ENCODE measurements at places on chromosomes 7 and 10.

- peaks cover 28% of the 10 kb centered on the region for H3K27me3 ChIP-seq
- H3K27ac ChIP-seq: no peak overlapping the region
- no peaks in the 10 kb centered on the region for H3K36me3 ChIP-seq
Observed at GRCh38 chr10:44510379-44511115, 125.7 kb upstream of the CXCL12 start.

GRCh38 chr10:23413629-23414089 is 25.2 kb upstream of the OTUD1 start:
- no peaks in the 10 kb centered on the region for H3K27me3 ChIP-seq
- H3K27ac ChIP-seq: no peak overlapping the region
- DNase-seq: no peak
- H3K4me1 ChIP-seq: no peaks in the 10 kb centered on the region

DNA sequence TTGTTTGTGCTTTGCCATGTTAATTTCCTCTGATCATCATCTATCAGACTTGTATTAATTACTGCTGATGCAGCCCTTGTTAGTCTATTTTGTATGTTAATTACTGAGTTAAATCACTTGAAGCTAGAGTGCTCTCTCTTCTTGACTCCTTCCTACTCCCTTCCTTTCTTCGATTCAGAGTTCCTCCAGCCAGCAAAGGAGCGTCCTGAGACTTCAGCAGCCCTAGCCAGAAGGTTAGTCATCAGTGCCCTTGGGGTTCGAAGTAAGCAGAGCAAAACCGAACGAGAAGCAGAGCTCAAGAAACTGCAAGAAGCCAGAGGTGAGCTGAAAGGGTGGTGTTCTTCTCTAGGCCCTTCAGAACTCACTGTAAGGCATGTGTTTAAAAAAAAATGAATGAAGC is 32.1 kb downstream of the LOXL4 start:
- H3K27me3 ChIP-seq: no peaks in the 10 kb centered on the region
- no peak overlapping the region for H3K4me3 ChIP-seq
- no peaks in the 10 kb centered on the region for H3K4me1 ChIP-seq
- H3K27ac ChIP-seq: no peak overlapping the region
- H3K36me3 ChIP-seq: peaks cover 82% of the 10 kb centered on the region
- no peak for DNase-seq

DNA sequence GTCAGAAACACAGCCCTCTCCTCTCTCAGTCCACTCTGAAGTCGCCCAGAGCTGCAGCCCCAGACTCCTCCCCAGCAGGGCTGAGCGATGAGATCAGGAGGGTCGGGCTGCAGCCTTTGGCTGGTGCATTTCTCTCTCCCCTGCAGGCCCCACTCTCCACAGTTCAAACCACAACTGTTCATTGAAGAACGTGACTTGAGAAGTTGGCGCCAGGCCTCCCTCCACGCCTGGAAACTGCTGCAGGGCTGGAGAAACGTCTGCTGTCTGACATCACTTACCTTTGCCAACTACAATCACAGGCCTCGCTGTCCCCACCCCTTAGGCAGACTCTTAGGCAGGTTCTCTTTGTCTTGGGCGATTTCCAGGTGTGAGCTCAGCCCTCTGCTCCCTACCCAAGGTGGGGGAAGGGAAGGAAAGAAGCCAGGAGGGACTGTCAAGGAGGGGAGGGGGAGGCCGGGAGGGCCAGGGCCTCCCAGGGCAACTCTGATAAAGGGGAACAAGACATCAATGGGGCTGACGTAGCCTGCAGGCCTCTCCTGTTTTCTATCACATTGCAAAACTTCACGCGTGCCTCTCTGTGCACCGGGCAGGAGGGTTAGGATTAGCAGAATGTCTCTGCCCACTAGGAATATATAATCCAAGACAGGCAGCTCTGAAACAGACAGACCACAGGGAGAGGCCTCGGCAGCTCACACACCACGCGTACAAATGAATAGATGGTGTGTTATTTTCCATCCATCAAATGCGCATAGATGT is 32.7 kb downstream of the CALML5 start:
- peaks cover 3% of the 10 kb centered on the region for H3K27me3 ChIP-seq
- no peak for DNase-seq
- peaks cover 6% of the 10 kb centered on the region for H3K4me1 ChIP-seq
- H3K27ac ChIP-seq: no peak overlapping the region
- no peaks in the 10 kb centered on the region for H3K36me3 ChIP-seq

DNA sequence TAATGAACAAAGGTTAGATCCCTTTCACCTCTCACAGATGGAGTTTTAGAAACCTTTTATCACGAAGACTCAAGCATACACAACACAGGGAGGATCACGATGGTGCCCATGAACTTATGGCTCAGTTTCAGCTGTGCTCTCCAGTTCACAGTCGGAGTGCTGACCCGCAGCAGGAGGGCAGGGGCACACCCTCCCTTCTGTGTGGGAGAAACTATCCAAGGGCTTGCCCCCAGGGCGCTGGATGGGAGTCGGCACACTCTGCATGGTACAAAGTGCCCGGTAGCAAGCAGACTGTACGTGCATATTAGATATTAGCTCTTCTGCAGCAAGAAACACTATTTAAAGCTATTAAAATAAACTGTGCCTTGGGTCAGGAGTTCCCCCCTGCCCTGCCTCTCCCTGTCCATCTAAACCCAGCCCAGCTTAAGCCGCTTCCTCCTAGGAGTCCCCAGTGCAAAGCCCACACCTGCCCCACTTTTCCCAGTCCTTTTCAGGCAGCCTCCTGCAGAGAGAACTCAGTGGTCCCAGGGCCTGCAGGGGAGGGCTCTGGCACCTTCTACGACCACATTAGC is 76.5 kb downstream of the CHST15 start:
- DNase-seq: no peak
- H3K27ac ChIP-seq: no peak overlapping the region
- peaks cover 8% of the 10 kb centered on the region for H3K36me3 ChIP-seq
- no peak overlapping the region for H3K4me3 ChIP-seq

- no peak overlapping the region for H3K27ac ChIP-seq
- DNase-seq: no peak
- H3K4me3 ChIP-seq: no peak overlapping the region
Observed at GRCh38 chr10:122659651-122660050, 40.0 kb downstream of the C10orf120 start.

- no peak for DNase-seq
- H3K27ac ChIP-seq: no peak overlapping the region
- H3K27me3 ChIP-seq: peaks cover 11% of the 10 kb centered on the region
- H3K4me3 ChIP-seq: no peak overlapping the region
Observed at GRCh38 chr10:60570272-60570865, 180.7 kb upstream of the ANK3 start.

GRCh38 chr7:50300336-50300735 is 4.2 kb upstream of the IKZF1 start:
- peaks cover 5% of the 10 kb centered on the region for H3K36me3 ChIP-seq
- peaks cover 65% of the 10 kb centered on the region for H3K4me1 ChIP-seq
- H3K27ac ChIP-seq: peak overlapping the region; percentile 88
- no peaks in the 10 kb centered on the region for H3K27me3 ChIP-seq

GRCh38 chr10:28796606-28797512 is 119.5 kb downstream of the BAMBI start:
- no peak overlapping the region for H3K27ac ChIP-seq
- peaks cover 2% of the 10 kb centered on the region for H3K4me1 ChIP-seq
- H3K27me3 ChIP-seq: peaks cover 5% of the 10 kb centered on the region
- H3K36me3 ChIP-seq: no peaks in the 10 kb centered on the region
- DNase-seq: no peak
- H3K4me3 ChIP-seq: no peak overlapping the region

DNA sequence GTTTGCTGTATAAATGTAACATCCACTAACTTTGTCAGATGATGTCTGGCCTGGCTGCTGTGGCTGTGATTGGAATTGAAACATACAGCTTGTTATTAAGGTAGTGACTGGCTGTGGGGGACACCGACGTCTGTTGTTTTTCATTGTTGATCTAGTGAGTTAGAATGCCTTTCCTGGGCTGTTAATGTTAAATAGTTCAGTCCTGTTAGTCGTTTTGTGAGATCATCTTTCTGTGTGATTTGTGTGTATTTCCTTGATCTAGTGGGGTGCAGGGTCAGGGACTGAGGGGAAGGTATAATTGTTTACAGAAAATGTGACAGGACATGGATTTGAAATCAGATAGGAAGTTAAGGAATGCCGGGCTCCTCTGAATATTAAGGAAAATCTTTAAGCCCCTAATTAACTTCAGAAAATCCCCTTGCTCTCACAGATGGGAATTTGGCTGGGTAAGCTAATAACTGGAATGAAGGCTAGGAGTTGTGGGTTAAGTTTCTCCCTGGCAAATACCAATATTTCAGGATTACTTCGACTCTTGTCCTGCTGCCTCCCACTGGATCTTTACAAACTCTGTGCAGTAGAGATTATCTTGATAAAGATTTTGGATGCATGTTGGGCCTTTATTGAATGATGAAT is 163.1 kb downstream of the AUTS2 start:
- H3K4me1 ChIP-seq: no peaks in the 10 kb centered on the region
- no peak overlapping the region for H3K4me3 ChIP-seq
- no peak overlapping the region for H3K27ac ChIP-seq
- H3K27me3 ChIP-seq: peaks cover 2% of the 10 kb centered on the region

GRCh38 chr10:101851411-101852116 is 8.0 kb upstream of the KCNIP2 start:
- H3K4me3 ChIP-seq: no peak overlapping the region
- H3K27me3 ChIP-seq: peaks cover 2% of the 10 kb centered on the region
- peaks cover 19% of the 10 kb centered on the region for H3K36me3 ChIP-seq
- no peak overlapping the region for H3K27ac ChIP-seq

DNA sequence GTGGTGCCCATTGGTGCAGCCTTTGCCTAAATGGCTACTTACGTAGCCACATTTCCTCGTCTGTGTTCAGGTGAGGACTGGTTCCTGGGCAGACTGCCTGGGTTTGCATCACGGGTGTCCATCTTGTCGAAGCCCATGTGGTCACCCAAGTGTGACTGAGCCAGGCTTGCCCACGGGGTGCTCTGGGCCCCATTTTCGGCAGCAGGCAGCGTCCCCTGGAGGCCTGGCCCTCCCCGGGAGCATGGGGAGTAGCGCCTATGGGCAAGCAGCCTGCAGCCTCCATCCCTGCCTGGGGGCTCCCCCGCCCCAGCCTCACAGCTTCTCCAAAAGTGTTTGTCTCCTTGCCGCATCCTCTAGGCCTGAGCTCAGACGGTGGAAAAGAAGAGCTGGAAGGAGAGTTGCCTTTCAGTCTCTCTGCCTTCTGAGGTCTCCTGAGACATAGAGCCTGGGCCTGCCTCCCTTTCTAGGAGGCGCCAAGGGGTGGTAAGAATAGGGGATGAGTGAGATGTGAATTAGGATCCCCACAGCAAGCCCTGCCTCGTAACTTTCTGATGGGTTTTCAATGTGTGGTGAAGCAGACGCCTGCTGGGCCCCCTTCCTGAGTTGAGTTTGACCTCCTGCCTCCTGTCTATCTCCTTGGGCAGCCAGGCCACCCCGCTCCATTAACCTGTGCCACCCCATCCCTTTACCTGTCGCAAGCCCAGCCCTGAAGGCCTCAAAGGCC is 42.7 kb downstream of the HTRA1 start:
- H3K36me3 ChIP-seq: no peaks in the 10 kb centered on the region
- peaks cover 2% of the 10 kb centered on the region for H3K27me3 ChIP-seq
- no peak overlapping the region for H3K27ac ChIP-seq
- no peak overlapping the region for H3K4me3 ChIP-seq

- H3K4me3 ChIP-seq: no peak overlapping the region
- no peaks in the 10 kb centered on the region for H3K4me1 ChIP-seq
- H3K36me3 ChIP-seq: peaks cover 9% of the 10 kb centered on the region
- no peaks in the 10 kb centered on the region for H3K27me3 ChIP-seq
Observed at GRCh38 chr10:21813946-21814345, 189.6 kb downstream of the DNAJC1 start.

DNA sequence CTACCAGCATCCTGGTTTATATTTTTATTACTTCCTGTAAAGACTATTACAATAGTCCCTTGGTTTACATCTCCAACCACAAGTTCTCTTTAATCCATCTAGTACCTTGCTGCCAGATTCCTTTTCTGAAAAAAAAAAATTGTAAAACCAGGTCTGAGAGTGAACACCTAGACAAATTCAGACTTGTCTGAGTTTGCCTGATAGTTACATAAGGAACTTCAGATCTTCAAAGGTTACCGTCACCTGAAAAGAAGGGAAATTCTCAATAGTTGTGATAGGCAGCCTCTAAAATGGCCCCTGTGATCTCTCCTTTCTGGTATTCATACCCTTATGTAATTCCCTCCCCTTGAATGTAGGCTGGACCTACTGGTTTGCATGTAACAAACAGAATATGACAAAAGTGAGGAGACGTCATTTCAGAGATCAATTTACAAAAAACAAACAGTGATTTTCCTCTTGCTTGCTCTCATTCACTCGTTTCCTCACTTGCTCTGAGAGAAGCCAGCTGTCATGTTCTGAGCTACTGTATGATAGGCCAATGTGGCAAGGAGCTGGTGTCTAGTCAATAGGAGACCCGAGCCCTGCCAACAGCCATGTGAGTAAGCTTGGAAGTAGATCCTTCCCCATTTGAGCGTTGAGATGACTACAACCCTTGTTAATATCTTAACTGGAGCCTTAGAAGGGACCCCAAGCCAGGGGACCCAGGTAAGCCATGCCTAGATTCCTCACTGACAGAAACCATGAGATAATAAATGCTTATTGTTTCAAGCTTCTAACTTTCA is 110.9 kb upstream of the LSM8 start:
- no peaks in the 10 kb centered on the region for H3K36me3 ChIP-seq
- peaks cover 22% of the 10 kb centered on the region for H3K27me3 ChIP-seq
- no peak overlapping the region for H3K27ac ChIP-seq
- H3K4me3 ChIP-seq: no peak overlapping the region
- no peak for DNase-seq
- no peaks in the 10 kb centered on the region for H3K4me1 ChIP-seq

- H3K4me1 ChIP-seq: no peaks in the 10 kb centered on the region
- no peak for DNase-seq
- H3K36me3 ChIP-seq: peaks cover 21% of the 10 kb centered on the region
- no peak overlapping the region for H3K27ac ChIP-seq
Observed at GRCh38 chr7:33612442-33612841, 292.9 kb upstream of the BMPER start.

DNA sequence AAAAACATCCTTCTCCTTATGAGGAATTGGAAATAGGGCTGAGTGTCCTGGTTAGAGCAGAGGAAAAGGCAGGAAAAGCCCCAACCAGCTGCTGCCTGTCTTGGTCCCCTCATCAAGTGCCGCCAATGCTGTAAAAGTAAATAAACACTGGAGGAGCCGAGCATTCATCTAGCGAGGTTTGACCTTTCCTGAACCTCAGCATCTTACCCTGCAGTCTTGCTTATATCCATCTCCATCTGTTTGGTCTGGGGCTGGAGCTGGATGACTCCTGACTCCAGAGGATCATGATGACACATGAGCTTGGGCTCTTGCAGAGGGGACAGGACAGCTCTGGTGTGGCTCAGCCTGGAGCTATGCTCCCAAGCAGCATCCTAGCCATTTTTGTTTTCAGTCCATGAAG is 501.1 kb downstream of the TNS3 start:
- peaks cover 12% of the 10 kb centered on the region for H3K27me3 ChIP-seq
- no peaks in the 10 kb centered on the region for H3K4me1 ChIP-seq
- H3K4me3 ChIP-seq: no peak overlapping the region
- H3K36me3 ChIP-seq: no peaks in the 10 kb centered on the region
- no peak for DNase-seq

All from naive thymus-derived CD8-positive, alpha-beta T cell (primary cell).